ENCODE measurements at places on chromosomes 6 and 20. TPM values are rescaled to one million over a fixed set of nuclear protein-coding genes. Genes with fewer than 3 reads are reported as not detected.
A peak's percentile ranks its signal among the peaks of the same experiment; 100 is the strongest.

- no peak for DNase-seq
These were observed 9.1 kb downstream of the ZNFX1 start for GRCh38 chr20:49268600-49269365.

DNA sequence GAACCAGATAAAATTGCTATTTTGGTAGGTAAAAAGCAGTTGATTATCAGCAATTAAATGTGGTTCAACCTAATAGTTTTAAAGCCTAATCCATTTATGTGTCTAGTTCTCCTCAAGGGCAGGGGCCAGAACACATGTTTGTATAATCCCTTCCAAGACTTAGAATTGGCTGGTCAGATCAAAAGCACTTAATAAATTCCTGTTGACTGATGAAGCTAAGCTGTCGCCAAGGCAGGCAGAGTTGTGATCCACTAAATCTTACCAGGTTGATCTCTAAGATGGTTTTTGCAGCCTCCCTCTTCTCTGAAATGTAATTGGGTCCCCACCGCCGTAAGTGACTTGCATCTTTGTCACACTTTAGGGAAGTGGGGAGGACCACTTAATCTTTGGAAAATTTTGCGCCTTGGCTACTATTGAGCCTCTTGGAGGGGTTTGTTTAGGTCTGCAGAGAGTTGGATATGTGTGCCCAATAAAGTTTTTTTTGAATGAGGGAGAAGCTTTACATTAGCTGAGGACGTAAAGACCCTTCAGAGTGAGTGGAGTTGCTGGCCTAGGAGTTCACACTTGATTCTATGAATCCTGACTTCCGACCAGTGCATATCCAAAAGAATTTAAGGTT is 65.9 kb downstream of the PHF20 start:
- DNase-seq: no peak

The CCM2L gene
- polyA plus RNA-seq: 4.0 TPM

The NRSN1 gene
- polyA plus RNA-seq: 0.05 TPM

- DNase-seq: no peak
These were observed 572 bp downstream of the BIRC7 start for GRCh38 chr20:63236116-63236837.

The COL19A1 gene
- 0.04 TPM for polyA plus RNA-seq

DNA sequence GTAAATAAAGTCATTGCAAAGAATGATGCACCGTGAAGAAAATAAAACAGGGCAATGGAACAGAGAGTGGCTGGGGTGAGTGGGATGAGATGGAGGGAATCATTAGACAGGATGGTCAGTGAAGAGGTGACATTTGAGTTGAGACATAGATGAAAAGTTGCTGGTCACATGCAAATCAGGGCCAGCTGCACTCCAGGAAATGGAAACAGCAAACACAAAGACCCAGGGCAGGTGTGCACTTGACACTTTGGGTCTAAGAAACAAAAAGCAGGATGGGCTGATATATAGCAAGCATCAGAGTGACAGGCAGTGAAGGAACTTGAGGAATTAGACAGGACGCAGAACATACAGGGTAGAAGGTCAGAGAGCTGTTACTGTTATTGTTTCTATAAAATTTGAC is 171.5 kb upstream of the RIPOR2 start:
- DNase-seq: no peak

DNA sequence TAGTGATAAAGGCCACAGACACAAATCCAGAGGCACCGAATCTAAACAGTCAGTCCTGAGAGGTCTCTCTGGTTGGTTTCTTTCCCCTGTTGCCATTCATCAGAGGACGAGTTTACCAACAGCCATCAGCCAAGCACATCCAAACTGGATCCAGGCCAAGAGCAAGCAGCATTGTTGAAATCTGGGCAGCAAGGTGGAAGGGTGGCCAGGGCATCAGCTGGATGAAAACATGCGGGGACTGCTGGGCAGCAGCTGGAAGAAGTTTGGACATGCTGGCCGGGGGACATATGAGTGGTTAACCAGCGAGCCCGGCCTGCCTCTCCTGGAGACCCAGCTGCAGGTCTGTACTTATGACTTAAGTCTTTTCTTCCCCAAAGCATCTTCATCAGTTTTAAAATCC is at the start of gene SMIM28:
Gene SMIM28 (plus strand): TSS at position 62 of the 400 bp plus-strand sequence. CDS start 168 bp downstream, at position 230.
- DNase-seq: no peak

DNA sequence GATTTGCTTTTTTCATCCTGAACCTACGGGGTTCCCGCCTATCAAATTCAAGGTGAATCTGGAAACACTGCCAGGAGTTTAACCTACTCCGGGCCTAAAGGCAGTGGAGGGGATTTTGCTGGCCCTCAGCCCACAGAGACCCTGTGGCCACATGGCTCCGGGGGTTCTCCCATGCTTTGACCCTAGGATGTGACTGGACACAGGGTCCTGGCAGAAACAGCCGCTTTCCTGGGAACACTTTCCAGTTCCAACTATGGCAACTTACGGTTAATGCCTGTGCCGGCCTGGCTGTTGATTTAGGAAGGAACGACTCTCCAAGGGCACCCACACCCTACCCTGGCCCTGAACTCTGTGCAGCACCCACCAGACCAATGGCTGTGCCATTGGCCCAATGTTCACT is 141.7 kb upstream of the RPS6KA2 start:
- DNase-seq: no peak

- DNase-seq: no peak
These were observed 18.7 kb downstream of the ZNF451 start for GRCh38 chr6:57108691-57109090.

DNA sequence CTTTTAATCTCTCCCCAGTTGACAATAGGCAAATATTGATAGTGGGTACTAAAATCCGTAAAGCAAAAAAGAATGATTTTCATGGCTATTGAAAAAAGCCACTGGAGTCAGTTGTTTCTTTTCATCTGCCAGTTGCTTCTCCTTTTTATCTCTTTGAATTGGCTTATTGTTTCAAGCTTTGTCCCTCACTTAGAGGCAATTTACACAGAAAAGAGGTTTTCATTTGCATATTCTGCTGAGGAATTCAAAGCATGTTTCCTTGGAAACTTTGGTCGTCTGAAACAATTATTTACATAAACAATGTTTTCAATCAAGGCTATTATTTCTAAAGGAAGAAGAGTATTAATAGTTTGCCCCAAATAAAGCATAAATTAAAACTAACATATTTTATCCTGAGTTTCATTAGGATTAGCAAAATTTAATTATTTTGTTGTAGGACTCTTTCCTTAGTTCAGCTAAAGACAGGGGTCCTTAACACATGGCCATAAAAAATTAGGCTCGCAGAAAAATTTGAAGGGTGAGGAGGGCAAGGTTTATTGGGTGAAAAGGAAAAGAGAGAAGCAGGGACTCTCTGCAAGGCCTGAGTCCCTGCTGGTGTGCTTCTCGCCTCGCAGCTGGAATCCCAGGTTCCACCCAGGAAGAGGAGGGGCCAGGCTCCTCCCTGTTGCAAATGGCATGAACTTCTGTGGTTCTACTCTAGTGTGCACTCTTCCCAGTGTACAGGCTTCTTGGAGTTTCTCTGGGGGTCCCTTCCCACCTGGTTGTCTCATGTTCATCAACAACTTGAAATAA is 138.8 kb upstream of the LAMA2 start:
- DNase-seq: no peak

GRCh38 chr6:28446818-28447511 is 3.7 kb upstream of the ZSCAN23 start:
- no peak for DNase-seq

DNA sequence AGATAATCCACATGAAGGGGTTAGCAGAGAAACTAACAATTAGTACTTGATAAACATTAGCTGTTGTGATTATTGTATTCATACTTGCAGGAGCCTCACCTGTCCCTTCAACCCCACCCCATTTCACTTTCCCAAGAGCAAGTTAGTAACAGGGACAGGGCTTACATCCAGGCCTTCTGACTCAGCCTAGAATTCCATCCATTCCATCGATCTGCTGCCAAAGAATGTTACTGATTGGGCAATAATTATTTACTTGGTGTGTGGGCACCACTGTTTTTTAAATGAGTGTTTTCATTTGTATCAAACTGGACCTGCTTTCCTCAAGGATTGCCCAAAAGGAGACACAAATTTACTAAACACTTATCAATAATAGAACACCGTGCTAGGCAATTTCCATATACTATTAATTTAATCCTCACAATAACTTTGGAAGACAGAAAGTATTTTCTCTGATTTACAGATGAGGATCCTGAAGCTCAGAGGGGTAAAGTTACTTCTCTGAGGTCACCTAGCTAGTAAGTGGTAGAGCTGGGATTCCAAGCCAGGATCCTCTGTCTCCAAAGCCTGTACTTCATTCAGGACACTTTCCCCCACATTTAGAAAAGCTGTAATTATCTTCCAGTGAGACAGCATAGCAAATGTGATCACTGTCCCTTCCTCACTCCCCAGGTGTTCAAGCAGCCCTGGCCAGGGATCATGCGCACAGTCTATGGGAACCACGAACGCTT is 32.8 kb downstream of the GSS start:
- DNase-seq: no peak

The TRIM31 gene
- polyA plus RNA-seq: 0.15 TPM

DNA sequence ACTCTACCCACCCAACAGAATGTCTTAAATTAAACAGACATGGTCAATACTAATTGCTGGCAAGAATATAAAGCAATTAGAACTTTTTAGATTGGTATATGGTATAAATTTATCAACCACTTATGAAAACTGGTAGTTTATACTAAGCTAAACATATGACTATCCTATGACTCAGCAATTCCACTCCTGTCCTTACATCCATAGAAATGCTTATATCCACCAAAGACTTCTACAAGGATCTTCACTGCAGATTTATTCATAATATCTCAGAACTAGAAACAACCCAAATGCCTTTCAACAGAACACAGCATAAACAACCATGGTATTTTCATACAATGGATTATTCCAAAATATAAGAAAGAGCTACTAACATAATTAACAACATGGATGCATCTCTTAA is 4.6 kb downstream of the ZNF184 start:
- no peak for DNase-seq

DNA sequence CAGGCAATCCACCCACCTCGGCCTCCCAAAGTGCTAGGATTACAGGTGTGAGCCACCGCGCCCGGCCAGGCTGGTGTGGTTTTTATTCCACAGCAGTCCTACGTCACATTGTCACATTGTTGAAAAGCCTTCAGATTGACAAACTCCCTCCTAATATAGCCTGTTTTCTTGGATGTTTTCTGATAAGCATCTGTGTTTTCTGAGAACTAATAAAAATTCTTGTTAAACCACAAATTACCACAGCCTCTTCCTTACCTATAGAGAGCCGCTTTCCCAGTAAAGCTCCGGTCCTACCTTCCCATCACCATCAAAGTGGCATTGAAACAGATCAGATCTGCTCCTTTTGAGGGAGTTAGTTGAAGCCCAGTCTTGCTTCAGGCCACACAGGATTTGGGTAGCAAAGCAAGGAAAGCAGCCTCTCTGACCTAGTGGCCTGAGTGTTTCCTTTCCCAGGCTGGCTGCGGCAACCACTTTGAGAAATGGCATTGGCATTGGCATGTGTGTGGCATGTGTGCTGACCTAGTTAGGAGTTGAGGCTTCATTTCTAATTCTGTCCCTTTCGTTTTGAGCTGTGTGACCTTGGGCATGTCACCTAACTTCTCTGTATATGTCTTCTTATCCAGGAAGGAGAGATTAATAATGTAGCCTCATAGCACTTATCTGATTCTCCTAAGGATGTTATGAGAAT is 1.7 kb upstream of the PKIG start:
- DNase-seq: peak; percentile 36

GRCh38 chr6:44129841-44130322 is 2.5 kb downstream of the TMEM63B start:
- no peak for DNase-seq

GRCh38 chr6:42569102-42570028 is 5.5 kb downstream of the UBR2 start:
- no peak for DNase-seq

- DNase-seq: no peak
These were observed 67.2 kb upstream of the SMLR1 start for GRCh38 chr6:130760006-130760405.

The SYNGAP1 gene
- 2.2 TPM for polyA plus RNA-seq

The LGSN gene
- polyA plus RNA-seq: not detected

The SPATA25 gene
- 1.6 TPM for polyA plus RNA-seq

DNA sequence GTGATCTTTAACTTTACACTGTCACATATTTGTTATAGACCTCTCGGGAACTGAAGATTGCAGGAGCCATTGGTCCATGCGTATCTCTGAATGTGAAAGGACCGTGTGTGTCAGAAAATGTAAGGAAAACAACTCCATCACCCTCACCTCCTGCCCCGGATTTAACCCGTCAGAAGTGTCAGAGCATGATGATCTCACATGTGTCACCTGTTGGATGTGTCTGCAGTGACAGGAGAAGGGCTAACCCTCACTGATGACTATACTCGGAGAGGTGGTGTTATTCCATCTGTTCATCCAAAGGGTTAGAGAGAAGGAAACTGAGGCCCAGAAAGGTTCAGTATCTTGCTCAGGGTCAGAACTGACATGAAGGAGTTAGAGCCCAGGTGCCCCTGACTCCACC is 24.9 kb downstream of the SEC23B start:
- DNase-seq: no peak

GRCh38 chr6:153023977-153024708 is 21.6 kb upstream of the MTRF1L start:
- no peak for DNase-seq

The CDH22 gene
- polyA plus RNA-seq: 0.17 TPM

GRCh38 chr20:6014017-6014416 is 39.8 kb downstream of the LRRN4 start:
- DNase-seq: no peak

DNA sequence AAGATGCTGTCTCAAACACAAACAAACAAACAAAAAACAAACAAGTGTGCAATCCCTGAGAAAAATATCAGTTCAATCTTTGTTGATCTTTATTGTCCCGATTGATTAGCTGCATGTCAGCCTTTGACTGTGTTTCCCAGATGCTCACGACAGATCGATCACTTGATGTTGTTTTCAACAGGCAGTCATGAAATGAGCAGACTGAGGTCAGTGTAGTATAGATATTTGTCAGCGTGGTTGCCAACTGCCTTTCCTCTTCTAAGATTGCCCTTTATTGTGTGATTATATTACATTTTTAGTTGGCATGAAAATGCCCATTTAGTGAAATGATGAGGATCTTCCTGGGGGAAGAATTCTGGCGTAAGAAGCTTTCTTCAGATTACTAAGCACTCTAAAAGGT is 25.6 kb downstream of the UTRN start:
- DNase-seq: no peak

- no peak for DNase-seq
These were observed 475.2 kb downstream of the PTPRT start for GRCh38 chr20:42714298-42715141.

GRCh38 chr20:35991142-35991771 is 22.9 kb downstream of the CNBD2 start:
- DNase-seq: no peak

DNA sequence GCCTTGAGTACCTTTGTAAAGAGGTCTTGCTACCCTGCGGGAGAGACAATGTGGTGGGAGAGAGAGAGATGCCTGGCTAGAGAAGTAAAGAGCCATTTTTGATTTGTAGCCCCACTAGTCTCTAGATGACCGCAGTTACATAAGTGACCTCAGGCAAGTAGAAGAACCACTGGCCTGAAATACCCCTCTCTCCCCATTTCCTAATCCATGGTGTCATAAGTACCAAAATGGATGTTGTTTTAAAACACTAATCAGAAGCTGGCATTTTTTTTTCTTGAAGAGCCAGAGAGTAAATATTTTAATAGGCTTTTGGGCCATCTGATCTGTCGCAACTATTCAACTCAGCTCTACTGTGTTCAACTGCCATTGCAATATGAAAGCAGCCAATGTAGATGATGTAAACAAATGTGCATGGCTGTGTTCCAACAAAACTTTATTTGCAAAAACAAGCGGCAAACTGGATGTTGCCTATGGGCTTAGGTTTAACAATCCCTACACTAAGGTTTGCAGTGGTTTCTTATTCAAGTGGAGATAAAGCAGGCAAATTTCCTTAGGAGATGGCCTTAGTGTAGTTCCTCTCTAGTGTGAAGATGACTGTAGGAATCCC is 36.5 kb downstream of the RARS2 start:
- no peak for DNase-seq

- DNase-seq: no peak
These were observed 10.2 kb upstream of the DEFB113 start for GRCh38 chr6:49979584-49979983.

Data from psoas muscle (tissue), 8 donors.